Left renal cortex interstitium (tissue), 4 donors: ENCODE measurements at places on chromosomes 1 and 21. TPM values are rescaled to one million over a fixed set of nuclear protein-coding genes. Genes with fewer than 3 reads are reported as not detected.

The VHLL gene
- polyA plus RNA-seq = not detected

The LCE2A gene
- polyA plus RNA-seq = not detected

The FAM72C gene
- polyA plus RNA-seq = 1.4 TPM

GRCh38 chr1:23567996-23568607 lies 8.8 kb upstream of the ID3 start:
- no peak for DNase-seq

DNA sequence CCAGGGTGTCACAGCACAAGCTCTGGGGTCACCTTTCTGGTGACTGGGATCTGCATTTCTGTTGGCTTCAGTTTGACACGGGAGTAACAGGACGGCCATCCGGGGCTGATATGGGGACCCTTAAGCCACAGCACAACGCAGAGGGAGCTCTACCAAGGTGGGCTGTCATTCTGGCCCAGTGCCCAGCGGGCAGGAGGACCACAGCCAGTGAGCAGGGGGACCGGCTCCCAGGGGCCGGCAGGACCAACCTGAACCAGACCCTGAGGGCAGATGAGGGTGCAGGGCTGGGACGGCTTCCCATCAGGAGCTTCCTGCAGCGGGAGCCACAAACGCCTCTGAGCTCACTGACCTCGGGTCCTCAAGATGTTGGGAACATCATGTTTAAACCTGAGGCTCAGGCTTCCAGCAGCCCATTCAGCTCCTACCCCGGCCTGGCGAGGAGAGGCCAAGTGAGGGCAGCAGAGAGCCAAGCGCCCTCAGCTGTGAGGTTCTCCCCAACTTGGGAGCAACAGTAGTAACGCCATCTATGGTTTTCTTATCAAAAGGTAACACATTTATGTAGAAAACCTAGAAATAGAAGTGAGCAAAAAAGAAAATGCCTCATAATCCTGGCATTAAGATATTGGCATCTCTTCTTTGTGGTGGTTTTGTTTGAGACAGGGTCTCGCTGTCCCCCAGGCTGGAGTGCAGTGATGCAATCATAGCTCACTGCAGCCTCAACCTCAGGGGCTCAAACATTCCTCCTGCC lies 26.8 kb downstream of the TMEM201 start:
- no peak for DNase-seq

DNA sequence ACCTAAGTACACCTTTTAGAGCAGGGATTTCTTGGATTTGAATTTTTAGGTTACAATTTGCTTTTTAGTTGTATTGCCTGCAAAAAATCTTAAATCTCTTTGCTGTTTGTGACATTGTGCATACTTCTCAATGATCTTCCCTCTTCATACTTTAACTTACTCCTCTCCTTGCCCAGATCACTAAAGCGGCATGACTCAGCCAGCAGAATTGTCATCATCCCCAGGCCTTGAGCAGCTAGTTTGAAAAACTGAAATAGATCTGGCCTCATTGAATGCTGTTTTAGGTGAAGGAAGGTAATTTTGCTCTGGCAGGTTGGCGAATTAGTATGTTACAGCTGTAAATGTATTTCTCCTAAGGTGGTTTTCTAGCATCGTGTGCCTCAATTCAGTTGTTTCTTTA lies 145.9 kb downstream of the RYR2 start:
- DNase-seq = no peak

- no peak for DNase-seq
These were observed 533.7 kb upstream of the PKN2 start for GRCh38 chr1:88150330-88150729.

DNA sequence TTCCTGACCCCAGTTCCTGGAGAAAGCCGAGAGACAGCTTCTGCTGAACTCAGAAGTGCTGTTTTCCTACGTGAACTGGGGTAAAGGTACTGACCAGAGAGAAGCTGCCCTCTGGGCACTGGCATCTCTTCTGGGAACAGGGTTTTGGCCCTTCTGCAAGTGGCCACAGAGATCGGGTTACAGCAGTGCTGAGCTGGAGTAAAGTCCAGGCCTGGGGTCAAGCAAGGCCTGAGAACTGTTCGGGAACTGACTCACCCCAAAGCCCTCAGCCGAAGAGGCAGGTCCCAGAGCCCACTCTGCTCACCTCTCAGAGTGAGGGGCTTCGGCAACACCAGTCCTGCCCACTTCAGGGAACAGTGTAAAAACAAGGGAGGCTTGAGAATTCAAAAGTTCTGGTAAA lies 177.2 kb upstream of the RUNX1 start:
- no peak for DNase-seq

GRCh38 chr1:181817091-181817490 lies 244.4 kb downstream of the ZNF648 start:
- DNase-seq = no peak

DNA sequence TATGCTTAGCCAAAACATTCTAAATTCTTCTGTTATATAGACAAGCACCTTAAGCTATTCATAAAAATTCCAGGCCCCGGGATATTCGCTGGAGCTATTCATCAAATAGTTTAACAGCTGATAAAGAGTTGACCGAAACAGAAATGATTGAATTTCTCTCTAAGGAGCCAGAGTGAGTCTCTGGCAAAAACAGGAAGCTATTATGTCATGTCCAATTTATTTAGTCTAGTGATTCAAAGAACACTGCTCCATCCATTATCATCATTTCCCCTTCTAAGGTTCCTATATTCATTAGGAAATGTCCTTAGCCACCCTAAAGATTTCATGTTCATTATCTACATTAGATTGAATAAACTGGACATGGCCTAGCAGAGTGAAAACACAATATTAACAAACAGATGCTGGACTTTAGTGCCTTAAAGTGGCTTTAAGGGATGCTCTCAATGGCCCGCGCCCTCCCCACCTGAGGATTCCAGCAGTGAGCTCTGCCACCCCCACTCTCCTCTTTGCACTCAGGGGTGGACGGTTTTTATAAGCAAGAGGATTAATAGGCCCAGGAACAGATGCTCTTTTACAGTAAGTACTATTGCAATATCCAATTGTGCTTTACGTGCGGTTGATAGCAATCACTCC lies 122.1 kb upstream of the RGS1 start:
- DNase-seq = no peak

GRCh38 chr1:48003741-48004531 lies 6.8 kb upstream of the TRABD2B start:
- DNase-seq = peak; percentile 82
